HFF-Myc (cell line): ENCODE measurements at places on chromosomes 16 and 17.

- no peak for DNase-seq
Observed at GRCh38 chr16:59188029-59188428, 453.9 kb upstream of the GOT2 start.

- no peak for DNase-seq
Observed at GRCh38 chr17:39175695-39176093, 9.7 kb upstream of the ARL5C start.

GRCh38 chr17:10729334-10730193, at the start of gene TMEM220:
Gene TMEM220 (minus strand): TSS chr17:10730023. CDS start chr17:10729851, 172 bp downstream.
- no peak for DNase-seq

- no peak for DNase-seq
Observed at GRCh38 chr16:19994466-19995170, 79.1 kb downstream of the GPR139 start.
